ENCODE measurements at places on chromosomes 1 and 21. TPM values are rescaled to one million over a fixed set of nuclear protein-coding genes. Genes with fewer than 3 reads are reported as not detected.

The ATP6V1G3 gene
- not detected for total RNA-seq

The TNFRSF9 gene
- total RNA-seq = not detected

GRCh38 chr1:30360753-30361152 lies 362.6 kb downstream of the MATN1 start:
- no peak overlapping the region for H3K4me3 ChIP-seq
- H3K27ac ChIP-seq = no peak overlapping the region
- no peaks in the 10 kb centered on the region for H3K36me3 ChIP-seq
- no peaks in the 10 kb centered on the region for H3K4me1 ChIP-seq

GRCh38 chr1:84750110-84750730 lies 60.0 kb upstream of the SSX2IP start:
- H3K4me1 ChIP-seq = no peaks in the 10 kb centered on the region
- H3K27me3 ChIP-seq = no peaks in the 10 kb centered on the region
- no peak for DNase-seq
- H3K36me3 ChIP-seq = no peaks in the 10 kb centered on the region
- no peak overlapping the region for H3K4me3 ChIP-seq

- no peak overlapping the region for H3K4me3 ChIP-seq
- H3K4me1 ChIP-seq = no peaks in the 10 kb centered on the region
- DNase-seq = no peak
- H3K27ac ChIP-seq = no peak overlapping the region
These were observed 17.0 kb upstream of the ATP1A1 start for GRCh38 chr1:116356067-116356466.

The KCNE2 gene
- not detected for total RNA-seq

The TLCD4 gene
- 10.8 TPM for total RNA-seq

The KLHDC9 gene
- 7.5 TPM for total RNA-seq

GRCh38 chr1:162207862-162208261 lies 138.4 kb downstream of the NOS1AP start:
- H3K27me3 ChIP-seq = no peaks in the 10 kb centered on the region
- H3K27ac ChIP-seq = no peak overlapping the region
- no peak for DNase-seq
- H3K4me3 ChIP-seq = no peak overlapping the region

- H3K27me3 ChIP-seq = no peaks in the 10 kb centered on the region
- H3K4me1 ChIP-seq = peaks cover 5% of the 10 kb centered on the region
- no peaks in the 10 kb centered on the region for H3K36me3 ChIP-seq
- peak; percentile 42 for DNase-seq
- no peak overlapping the region for H3K27ac ChIP-seq
- H3K4me3 ChIP-seq = no peak overlapping the region
These were observed 5.2 kb downstream of the DIO1 start for GRCh38 chr1:53899206-53899628.

DNA sequence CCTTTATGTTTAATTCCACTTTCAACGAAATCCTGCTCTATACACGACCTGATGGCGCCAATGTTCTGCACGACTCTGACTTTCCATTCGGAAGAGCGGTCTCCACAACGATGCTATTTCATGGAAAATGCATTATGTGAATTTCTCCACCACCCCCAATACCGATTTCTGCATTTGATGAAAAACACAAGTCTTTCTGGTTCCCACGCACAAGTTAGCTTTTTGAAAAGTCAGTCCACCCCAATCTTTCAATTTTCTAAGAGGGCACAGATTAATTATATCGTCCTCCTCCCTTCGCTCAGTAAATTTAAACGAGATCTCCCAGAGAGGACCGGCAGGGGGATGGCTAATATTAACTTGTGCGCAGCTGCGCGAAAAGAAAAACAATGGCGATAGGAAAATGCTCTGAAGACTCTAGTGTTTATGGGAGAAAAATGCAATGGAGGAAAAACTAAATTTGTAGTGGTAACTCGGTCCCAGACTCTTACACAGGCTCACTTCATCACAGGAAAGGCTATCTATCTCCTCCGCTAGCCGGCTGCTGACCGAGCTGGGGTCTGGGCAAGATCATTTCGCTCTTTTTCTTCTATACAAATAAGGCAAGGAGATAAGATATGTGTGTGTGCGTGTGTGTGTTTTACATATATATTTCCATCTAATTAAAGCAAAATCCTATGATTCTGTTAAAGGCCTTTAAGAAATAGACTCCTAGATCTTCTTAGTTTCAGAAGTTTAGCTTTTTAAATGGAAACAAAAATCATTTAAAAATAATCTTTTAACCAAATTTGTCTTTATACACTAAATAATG lies 1.2 kb upstream of the LHX8 start:
- H3K4me1 ChIP-seq = no peaks in the 10 kb centered on the region
- H3K36me3 ChIP-seq = no peaks in the 10 kb centered on the region
- no peak overlapping the region for H3K4me3 ChIP-seq
- no peak overlapping the region for H3K27ac ChIP-seq

GRCh38 chr1:206593351-206593925 lies 18.8 kb downstream of the EIF2D start:
- no peak overlapping the region for H3K27ac ChIP-seq
- no peaks in the 10 kb centered on the region for H3K36me3 ChIP-seq
- no peaks in the 10 kb centered on the region for H3K27me3 ChIP-seq
- DNase-seq = no peak
- no peak overlapping the region for H3K4me3 ChIP-seq
- peaks cover 2% of the 10 kb centered on the region for H3K4me1 ChIP-seq

DNA sequence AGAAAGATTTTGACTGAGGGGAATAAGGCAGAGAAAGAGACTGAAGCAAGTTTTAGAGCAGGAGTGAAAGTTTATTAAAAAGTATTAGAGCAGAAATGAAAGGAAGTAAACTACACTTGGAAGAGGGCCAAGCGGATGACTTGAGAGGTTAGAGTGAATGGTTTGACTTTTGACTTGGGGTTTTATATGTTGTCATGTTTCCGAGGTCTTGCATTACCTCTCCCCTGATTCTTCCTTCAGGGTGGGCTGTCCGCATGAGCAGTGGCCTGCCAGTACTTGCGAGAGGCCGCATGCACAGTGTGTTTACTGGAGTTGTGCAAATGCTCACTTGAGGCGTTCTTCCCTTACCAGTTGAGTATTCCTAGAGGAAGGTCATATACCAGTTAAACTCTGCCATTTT lies 13.0 kb upstream of the DENND2D start:
- H3K4me3 ChIP-seq = no peak overlapping the region
- H3K27ac ChIP-seq = no peak overlapping the region

The LCE3D gene
- total RNA-seq = not detected

DNA sequence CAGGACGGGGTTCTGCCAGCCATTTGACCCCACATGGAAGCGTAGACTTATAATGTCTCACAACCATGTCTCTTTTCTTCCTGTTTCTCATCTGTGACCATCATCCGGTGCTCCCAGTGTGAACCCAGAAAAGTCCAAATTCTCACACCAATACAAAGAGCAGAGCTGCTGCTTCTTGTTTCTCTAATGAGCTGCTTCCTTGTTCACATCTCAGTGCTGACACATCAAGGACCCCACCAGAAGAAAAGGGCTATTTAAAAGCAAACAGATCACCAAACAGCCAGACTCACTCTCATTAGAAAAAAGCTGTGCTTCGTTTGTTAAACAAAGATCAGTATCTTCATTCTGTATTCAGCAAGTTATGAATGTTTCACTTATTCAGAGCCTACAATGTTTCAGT lies 835 bp upstream of the LCE1D start:
- no peak overlapping the region for H3K4me3 ChIP-seq
- DNase-seq = no peak
- no peak overlapping the region for H3K27ac ChIP-seq
- H3K27me3 ChIP-seq = no peaks in the 10 kb centered on the region

The RXFP4 gene
- not detected for total RNA-seq

DNA sequence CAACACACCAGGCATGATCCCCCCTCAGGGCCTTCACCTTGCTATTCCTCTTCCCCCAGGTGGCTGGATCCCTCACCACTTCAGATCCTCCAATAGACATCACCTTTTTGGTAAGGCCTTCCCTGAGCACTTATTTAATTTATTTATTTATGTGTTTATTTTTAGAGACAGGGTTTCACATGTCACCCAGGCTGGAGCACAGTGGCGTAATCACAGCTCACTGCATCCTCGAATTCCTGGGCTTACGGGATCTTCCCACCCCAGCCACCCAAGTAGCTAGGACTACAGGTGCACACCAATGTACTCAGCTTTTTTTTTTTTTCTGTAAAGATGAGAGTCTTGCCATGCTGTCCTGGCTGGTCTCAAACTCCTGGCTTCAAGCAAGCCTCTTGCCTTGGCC lies 17.2 kb downstream of the KCNN3 start:
- peaks cover under 1% of the 10 kb centered on the region for H3K4me1 ChIP-seq
- no peaks in the 10 kb centered on the region for H3K36me3 ChIP-seq
- no peak overlapping the region for H3K4me3 ChIP-seq
- H3K27ac ChIP-seq = no peak overlapping the region
- H3K27me3 ChIP-seq = no peaks in the 10 kb centered on the region

The LCA5L gene
- 11.8 TPM for total RNA-seq

GRCh38 chr1:82606546-82606945 lies 805.8 kb downstream of the ADGRL2 start:
- no peak overlapping the region for H3K27ac ChIP-seq
- no peak overlapping the region for H3K4me3 ChIP-seq
- H3K36me3 ChIP-seq = no peaks in the 10 kb centered on the region
- no peak for DNase-seq
- H3K4me1 ChIP-seq = no peaks in the 10 kb centered on the region

GRCh38 chr1:172727956-172728603 lies 69.2 kb downstream of the FASLG start:
- no peak overlapping the region for H3K27ac ChIP-seq

DNA sequence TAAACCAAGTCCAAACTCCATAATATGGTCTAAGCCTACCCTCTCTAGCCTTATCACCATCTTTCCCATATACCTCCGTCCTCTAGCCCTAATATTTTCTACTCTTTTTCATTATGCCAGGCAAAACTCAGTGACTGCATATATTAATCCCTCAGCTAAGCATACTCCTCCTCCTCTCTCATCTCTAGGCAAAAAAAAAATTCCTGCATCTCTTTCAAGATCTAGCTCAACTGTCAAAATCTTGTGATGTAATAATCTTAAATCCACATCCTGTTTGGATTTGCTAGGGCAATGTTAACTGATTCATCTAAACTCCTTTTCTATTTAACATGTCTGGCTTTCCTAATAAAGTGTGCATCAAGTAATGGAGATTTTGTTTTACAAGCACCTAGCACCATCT lies 20.4 kb downstream of the PRPF38A start:
- no peaks in the 10 kb centered on the region for H3K27me3 ChIP-seq
- no peaks in the 10 kb centered on the region for H3K36me3 ChIP-seq
- no peak overlapping the region for H3K4me3 ChIP-seq
- DNase-seq = no peak

The SLC2A5 gene
- total RNA-seq = 6.7 TPM

DNA sequence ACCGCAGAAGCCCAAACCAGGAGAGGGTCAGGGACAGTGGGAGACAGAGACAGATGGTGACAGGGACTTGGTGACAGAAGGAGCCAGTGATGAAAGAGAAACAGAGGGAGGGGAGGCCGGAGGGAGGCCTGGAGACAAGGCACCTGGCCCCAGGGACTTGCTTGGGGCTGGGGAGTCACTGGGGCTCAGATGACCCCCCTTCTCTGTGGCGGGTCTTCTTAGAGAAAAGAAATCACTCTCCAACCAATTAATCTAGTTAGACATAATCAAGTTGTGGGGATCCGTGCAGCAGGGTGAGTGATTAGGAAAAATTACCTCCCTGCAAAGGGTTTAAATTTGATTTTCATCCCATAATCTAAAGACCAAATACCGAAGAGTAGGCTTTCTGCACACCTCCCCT lies 519.8 kb downstream of the PTPRU start:
- H3K27me3 ChIP-seq = no peaks in the 10 kb centered on the region
- no peak overlapping the region for H3K4me3 ChIP-seq
- H3K27ac ChIP-seq = no peak overlapping the region
- H3K36me3 ChIP-seq = no peaks in the 10 kb centered on the region
- DNase-seq = no peak

GRCh38 chr1:159981351-159982055 lies 27.5 kb upstream of the SLAMF9 start:
- H3K27ac ChIP-seq = no peak overlapping the region
- H3K4me1 ChIP-seq = no peaks in the 10 kb centered on the region
- DNase-seq = no peak
- no peaks in the 10 kb centered on the region for H3K27me3 ChIP-seq
- H3K4me3 ChIP-seq = no peak overlapping the region
- no peaks in the 10 kb centered on the region for H3K36me3 ChIP-seq

GRCh38 chr21:23160914-23161313 lies 2162.7 kb downstream of the NCAM2 start:
- no peak overlapping the region for H3K27ac ChIP-seq
- no peaks in the 10 kb centered on the region for H3K27me3 ChIP-seq
- H3K4me3 ChIP-seq = no peak overlapping the region
- H3K36me3 ChIP-seq = no peaks in the 10 kb centered on the region
- H3K4me1 ChIP-seq = no peaks in the 10 kb centered on the region

- no peak overlapping the region for H3K27ac ChIP-seq
- no peak overlapping the region for H3K4me3 ChIP-seq
- no peaks in the 10 kb centered on the region for H3K27me3 ChIP-seq
- no peak for DNase-seq
- no peaks in the 10 kb centered on the region for H3K4me1 ChIP-seq
These were observed 28.6 kb downstream of the CD247 start for GRCh38 chr1:167489571-167490340.

DNA sequence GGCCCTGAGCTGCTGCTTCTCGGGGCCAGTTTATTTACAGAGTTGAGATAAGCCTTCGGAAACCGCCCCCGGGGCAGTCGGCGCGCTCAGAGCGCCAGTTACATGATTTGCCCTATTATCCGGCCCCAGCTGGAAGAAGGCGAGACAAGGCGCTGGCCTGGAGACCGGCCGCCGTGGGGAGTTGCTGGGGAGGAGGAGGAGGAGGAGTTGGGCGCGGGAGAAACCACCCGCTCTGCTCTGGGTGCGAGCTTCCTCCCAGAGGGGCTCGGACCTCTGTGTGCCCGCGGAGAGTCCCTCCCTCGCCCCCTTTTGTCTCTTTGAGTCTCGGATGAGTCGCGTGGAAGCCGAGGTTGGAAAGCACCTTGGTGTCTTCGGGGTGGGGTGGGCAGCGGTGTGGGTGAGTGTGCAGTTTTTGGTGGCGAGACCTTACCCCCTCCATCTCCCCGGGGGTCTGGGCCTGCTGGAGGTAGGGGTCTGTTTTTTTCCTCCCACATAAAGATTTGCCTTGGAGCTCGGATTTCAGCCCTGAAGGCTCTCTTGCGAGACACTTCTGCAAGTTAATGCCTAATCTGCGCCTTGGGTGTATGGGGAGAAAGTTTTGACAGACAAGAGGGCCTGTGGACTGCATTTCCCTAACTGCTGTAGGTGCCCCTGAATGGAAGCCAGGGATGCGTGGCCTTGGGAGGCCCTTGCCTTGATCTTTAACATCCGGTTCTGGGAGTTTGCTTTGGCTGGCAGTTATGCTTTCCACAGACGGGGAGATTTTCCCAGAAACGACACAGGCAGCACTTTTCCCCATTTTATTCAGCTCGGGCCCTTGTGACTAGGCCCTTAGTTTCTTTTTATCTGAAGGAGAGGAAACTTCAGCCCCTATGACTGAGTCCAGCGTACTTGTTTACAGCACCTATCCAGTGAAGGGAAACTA lies 80.0 kb downstream of the NDUFS5 start:
- H3K36me3 ChIP-seq = no peaks in the 10 kb centered on the region
- peaks cover 17% of the 10 kb centered on the region for H3K4me1 ChIP-seq
- H3K27ac ChIP-seq = peak overlapping the region; percentile 96

Data from ovary (tissue), 10 donors.